Activated T-cell treated with anti-CD3 and anti-CD28 coated beads, Interleukin-2, amount 50 U/mL, for 4 hours (primary cell): ENCODE measurements at places on chromosomes 6 and 20. TPM values are rescaled to one million over a fixed set of nuclear protein-coding genes. Genes with fewer than 3 reads are reported as not detected.
A peak's percentile ranks its signal among the peaks of the same experiment; 100 is the strongest.

DNA sequence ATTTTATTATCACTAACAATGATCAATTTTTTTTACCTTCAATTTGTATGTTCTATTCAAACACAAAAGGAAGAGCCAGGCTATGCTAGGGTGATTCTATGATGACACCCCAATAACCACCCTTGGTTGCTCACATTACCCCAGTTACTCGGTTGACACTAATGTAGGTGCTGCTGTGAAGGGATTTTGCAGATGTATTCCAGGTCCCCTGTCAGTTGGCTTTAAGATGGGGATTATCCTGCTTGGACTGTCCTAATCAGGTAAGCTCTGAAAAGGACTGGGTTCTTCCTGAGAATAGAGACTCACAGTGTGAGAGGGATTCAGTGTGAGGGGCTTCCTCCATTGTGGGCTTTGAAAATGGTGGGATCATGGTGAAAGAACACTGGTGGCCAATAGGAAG is 11.9 kb downstream of the HLA-A start:
- DNase-seq: no peak

DNA sequence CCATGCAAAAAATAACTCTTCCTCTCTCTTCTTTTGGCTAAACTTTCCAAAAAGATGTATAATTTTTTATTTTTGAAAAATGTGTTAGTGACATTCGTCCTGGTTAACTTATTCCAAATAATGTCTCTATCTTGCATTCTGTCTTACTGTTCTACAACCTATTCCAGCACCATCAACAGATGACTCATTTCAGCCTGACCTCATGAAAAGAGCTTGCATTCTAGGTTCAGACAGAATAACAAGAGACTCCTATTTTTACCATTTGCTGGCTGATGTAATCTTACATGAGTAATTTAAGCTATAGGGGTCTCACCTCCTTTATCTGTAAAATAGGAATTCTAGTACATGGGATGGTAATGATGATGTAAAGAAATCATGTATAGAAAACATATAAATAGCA is 109.0 kb downstream of the FUT9 start:
- DNase-seq: no peak

- DNase-seq: peak; percentile 46
Observed at GRCh38 chr20:38726804-38727606, 2.7 kb downstream of the SLC32A1 start.

DNA sequence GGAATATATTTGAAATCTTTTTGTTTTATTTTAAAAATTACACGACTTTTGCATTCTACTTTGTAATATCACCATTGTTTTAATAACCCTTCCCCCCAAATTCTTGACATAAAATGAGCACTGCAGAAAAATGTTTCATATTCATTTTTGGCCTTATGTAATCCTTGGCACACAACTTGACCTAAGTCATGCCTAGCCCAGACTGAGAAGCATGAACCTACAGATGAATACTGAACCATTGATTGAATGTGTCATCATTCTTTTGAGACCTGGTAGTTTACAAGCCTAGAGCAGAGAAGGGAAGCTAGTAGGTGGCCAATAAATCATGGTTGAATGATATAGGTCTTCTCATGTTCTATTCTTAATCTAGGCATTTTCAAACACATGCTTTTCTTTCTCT is 89.4 kb upstream of the EDN1 start:
- DNase-seq: no peak

DNA sequence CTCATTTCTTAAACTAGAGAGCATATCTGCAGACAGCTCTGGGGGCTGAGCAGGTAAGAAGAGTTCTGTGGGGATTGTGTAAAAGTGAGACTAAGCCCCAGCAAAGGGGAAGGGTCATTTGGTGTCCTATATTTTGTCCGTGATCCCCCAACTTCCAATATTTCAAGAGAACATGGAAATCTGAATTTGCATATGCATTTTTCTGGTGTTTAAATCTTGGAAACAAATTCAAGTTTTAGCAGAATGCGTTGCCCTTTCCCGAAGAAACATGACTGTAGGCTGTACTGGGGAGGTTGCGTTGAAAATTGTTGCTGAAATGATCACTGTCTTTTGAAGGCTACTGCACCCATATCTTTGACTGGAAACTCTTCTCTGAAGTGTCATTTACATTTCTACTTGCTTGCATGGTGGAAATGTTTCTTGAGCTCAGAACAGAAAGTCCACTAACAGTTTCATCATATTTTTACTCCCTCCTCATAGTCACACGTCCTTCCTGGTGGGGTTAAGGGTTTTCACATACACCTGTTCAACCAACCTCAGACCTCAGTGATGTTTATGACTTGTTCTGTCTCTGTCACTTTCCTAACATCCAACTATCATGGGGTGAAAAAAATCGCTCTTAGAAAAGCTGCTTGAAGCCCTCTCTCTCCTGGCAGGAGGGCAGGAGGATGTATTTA is 140.3 kb downstream of the BCAS1 start:
- no peak for DNase-seq

GRCh38 chr6:494394-494793 is 102.8 kb downstream of the IRF4 start:
- no peak for DNase-seq

- no peak for DNase-seq
Observed at GRCh38 chr6:47567586-47567985, 90.0 kb downstream of the CD2AP start.

GRCh38 chr6:113120582-113121285 is 736.4 kb upstream of the MARCKS start:
- DNase-seq: no peak

DNA sequence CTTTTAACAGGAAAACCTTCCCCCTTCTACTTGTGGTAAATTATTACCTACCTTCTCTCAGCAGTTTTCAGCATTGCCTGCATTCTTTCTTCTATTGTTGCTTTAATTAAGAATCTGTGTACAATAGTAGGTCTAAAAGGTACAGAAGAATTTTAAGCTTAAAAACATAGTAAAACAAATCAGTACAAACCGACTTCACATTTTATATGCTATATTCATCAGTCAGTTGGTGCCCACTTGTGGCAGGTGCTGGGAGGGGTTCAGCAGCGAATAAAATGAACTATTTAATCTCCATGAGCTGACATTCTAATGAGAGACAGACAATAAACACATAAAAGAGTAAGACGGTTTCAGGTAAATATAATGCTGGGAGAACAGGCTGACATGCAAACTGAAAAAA is 73.4 kb upstream of the FBXO30 start:
- DNase-seq: peak; percentile 6

GRCh38 chr6:29705389-29706231 is 17.6 kb upstream of the HLA-F start:
- no peak for DNase-seq

DNA sequence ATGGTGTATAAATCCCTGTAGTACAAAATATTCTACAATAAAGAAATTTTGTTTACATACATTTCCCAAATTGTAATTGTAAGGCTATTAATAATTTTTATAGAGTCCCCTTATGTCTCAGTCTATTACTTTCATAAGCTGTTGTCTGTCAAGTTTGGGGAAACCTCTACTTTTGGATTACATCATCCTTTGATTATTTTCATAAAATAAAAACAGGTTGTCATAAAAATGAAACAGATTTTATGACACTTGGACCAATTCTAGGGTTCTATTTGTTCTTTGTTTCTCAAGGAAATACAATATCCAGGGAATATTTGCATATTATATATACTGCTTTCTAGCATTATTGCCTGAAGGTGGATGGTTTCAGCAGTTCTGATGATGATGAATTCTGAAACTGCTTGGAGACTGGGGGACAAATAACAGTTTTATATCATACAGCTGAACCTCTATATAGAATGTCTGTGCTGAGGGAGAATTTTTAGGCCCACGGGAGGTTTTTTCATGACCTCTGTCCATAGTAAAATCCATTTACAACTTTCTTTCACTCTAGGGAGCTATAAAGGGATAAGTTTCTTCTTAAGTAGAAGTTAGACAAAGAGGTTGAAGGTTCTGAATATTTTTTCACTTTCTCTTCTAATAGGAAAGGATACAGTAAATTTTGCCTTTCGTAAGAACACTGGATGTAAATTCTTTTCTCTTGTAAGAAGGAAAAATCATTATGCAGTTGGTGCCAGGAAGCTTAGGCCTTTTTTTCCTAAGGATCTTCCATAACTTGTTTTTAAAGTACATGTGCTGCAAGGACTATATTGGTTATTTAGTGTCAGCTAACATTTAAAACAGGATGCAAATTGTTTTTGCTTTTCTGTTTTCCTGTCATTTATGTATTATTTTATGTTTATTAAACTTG is 58.0 kb downstream of the CD2AP start:
- DNase-seq: no peak

GRCh38 chr6:133441491-133441890 is 200.3 kb downstream of the EYA4 start:
- no peak for DNase-seq

DNA sequence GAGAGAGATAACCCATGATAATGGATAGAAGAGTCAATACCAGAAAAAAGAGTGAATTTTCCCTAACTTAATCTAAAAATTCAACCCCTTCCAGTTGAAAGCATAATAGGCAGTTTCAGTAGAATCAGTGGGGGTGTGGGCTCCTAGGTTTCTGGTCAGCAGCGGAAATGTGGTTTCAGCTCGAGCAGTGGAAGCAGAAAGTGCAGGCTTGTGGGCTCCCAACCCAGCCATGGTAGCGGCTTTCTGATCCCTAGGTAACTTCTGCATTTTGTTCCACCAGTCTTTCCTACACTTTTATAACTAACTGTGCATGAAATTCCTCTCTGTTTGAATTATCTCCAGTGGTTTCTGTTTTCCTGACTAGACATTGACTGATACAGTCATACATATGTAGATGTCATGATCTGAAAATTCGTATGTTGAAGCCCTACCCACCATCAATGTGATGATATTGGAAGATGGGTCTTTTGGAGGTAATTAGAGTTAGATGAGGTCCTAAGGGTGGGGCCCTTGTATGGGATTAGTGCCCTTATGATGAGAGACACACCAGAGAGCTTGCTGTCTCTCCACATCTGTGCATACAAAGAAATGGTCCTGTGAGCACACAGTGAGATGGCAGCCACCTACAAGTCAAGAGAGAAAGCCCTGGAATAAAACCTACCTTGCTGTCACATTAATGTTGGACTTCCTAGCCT is 6.5 kb upstream of the DDO start:
- no peak for DNase-seq

The SRMS gene
- not detected for total RNA-seq

The CLPSL2 gene
- not detected for total RNA-seq

The ABCC10 gene
- 30.1 TPM for total RNA-seq

The ZC2HC1B gene
- not detected for total RNA-seq

The ADGRF5 gene
- total RNA-seq: 0.03 TPM

The CRYBG1 gene
- total RNA-seq: 20.1 TPM
